ENCODE measurements at places on chromosomes 12 and 14.

DNA sequence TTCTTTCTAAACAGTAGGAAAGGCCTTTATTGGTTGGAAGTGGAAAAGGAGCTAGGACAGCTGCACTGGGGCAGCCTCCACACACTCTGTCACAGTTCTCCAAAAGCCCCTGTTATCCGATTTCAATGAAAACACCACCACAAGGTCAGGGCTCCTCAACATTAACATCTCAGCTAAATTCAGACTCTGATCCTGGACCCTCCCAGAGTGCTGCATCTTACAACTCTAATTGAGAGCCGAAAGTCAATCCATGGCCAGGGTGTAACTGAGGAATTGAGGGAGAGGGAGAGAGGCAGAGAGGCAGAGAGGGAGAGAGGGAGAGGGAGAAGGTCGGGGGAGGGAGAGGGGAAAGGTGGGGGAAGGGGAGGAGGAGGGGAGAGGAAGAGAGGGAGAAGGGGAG is 32.1 kb downstream of the DICER1 start:
- DNase-seq: no peak

GRCh38 chr12:10614056-10614370 is 604 bp upstream of the MAGOHB start:
- no peak for DNase-seq

GRCh38 chr14:100239840-100240667 is 1.1 kb downstream of the YY1 start:
- peak; percentile 72 for DNase-seq

GRCh38 chr12:81085832-81086231 is 8.0 kb downstream of the ACSS3 start:
- no peak for DNase-seq

- DNase-seq: no peak
These were observed 7.4 kb upstream of the TESPA1 start for GRCh38 chr12:54991991-54992375.

- no peak for DNase-seq
These were observed 25.8 kb downstream of the RAB35 start for GRCh38 chr12:120090626-120091295.

DNA sequence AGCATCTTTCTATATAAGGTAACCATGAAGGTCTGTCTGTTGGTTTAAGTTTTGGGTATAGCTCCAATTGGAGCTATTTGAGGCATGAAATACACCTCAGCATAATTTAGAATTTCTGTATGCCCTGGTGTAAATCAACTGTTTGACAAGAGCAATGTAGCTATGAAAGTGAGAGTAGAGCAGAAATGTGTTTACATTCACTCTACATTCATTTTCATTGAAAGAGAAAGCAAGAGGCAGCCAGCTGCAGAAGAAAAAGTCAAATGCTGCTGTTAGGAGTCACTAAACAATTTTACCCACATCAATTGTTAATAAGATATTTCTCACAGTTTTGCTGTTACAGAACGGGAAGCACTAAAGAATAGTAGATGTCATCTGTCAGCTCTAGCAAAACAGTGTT is 252.5 kb downstream of the SLC6A15 start:
- no peak for DNase-seq

- peak; percentile 61 for DNase-seq
These were observed 846.7 kb downstream of the TMEM121 start for GRCh38 chr14:106372870-106373652.

- DNase-seq: no peak
These were observed 172.9 kb upstream of the AVPR1A start for GRCh38 chr12:63323942-63324341.

DNA sequence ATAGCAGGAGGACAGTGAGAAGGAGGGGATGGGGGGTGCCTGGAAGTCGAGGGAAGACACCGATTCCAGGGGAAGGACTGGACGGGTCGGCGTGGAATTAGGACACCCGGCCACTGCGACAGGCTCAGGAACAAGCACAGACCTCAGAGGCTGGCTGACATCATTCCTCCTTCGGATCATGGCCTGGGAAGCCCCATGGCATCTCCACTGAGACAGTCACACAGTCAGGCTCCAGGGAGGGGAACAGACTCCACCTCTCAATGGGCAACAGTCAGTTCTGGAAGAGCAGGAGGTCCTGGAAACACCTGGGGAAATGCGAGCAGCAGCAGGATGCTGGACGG is 67.9 kb upstream of the FBRSL1 start:
- DNase-seq: no peak

DNA sequence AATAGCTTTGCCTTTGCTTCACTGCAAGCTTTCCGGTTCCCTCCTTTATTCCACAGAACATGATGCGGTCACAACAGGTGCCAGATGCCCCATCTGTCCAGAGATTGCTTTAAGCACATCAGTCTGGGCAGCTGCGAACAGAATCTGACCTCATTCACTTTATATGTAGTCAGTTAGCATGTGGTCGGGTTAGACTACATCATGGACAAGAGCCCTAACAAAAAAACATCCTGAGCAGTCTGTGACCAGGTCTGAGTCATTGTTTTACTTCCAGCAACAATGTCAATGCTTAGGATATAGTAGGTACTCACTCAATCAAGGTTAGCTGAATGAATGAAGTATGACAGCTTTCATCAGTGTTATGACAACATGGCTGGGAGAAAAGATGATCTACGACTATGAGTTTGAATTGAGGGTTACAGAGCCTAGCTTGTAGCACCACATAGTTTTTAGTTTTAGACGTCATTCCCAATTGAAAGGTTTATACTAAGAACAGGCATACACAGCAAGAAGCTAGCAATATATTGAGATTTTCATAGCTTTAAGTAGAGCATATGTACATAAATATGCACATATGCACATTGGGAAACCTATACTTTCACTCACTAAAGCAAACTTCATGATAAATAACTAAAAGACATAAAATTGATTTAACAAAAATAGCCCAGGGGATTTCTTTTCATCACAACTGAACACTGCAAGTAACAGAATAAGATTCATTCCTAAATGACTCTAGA is 64.2 kb upstream of the TMCC3 start:
- no peak for DNase-seq

GRCh38 chr12:109962398-109962797 is 33.8 kb downstream of the GIT2 start:
- DNase-seq: no peak

DNA sequence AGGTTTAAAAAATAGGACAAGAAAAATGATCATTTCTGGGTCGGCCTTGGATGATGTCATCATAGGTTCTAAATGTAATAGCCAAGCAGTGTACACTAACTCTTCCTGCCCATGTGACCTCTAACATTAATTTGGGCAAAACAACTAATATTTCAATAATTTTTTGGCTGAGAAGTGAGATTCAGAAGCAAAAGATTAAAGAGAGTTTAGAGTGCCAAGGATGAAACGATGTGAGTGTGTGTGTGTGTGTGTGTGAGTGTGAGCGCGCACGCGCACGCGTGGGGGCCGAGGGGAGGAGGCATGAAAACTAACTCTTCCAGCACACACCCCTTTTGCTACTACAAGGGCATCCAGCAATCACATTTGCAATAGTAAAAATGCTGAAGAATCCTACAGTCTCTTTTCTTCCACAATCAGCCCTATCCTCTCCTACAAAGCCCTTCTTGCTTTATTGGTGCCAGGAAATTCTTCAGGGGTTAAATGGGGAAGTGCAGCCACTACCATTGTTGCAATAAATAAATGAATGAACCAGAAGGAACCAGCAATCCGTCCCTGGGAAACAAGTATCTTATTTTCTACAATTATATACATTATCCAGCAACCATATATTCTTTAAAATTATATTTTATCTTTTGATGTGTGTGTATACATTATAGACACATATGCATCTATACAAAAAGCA is 52.9 kb downstream of the PEBP1 start:
- no peak for DNase-seq

- no peak for DNase-seq
These were observed 184.8 kb upstream of the NTF3 start for GRCh38 chr12:5247144-5247543.

- DNase-seq: no peak
These were observed 101.9 kb downstream of the RFLNA start for GRCh38 chr12:124396544-124397398.

GRCh38 chr12:29008786-29009185 is 140.3 kb upstream of the FAR2 start:
- DNase-seq: no peak

GRCh38 chr12:307406-307805 is 44.8 kb upstream of the SLC6A13 start:
- no peak for DNase-seq

- DNase-seq: no peak
These were observed 856 bp downstream of the ZBTB42 start for GRCh38 chr14:104801520-104802393.

- DNase-seq: no peak
These were observed 16.7 kb upstream of the NEDD1 start for GRCh38 chr12:96890331-96890730.

DNA sequence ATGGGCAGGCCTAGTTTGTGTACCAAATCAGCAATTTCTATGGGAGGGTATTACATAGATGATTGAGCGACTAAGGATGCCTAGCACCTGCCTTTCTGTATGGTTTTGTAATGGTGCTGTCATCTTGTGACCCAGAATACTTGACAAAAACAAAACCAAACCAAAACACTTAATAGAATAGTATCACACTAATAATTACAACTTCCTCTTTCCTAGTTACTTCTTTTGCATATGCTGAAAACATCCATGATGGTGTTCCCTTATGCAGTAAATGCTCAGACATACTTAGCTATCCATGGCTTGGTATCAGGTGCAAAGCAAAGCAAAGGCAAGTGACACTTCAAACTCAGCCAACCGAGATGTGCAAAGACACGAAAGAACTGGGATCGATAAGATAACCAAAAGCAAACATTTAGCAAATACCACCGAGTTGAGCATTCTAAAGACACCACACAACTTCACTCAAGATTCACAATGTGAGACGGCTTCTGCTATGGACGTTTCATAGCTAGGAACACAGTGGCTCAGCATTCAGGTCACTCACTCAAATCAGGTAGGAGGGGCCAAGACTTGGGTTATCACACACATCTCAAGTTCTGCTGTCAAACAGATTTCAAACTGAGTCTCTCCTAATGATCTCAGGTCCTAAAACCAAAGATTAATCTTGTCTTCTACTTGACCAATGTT is 24.3 kb downstream of the PPP1CC start:
- DNase-seq: no peak

GRCh38 chr12:10101042-10101579 is 2.3 kb upstream of the CLEC1A start:
- no peak for DNase-seq

- DNase-seq: no peak
These were observed 18.0 kb downstream of the ACIN1 start for GRCh38 chr14:23076785-23077408.

GRCh38 chr14:75702122-75702521 is 41.1 kb downstream of the TTLL5 start:
- DNase-seq: no peak

GRCh38 chr12:132342251-132343227 is 13.2 kb upstream of the GALNT9 start:
- DNase-seq: no peak

DNA sequence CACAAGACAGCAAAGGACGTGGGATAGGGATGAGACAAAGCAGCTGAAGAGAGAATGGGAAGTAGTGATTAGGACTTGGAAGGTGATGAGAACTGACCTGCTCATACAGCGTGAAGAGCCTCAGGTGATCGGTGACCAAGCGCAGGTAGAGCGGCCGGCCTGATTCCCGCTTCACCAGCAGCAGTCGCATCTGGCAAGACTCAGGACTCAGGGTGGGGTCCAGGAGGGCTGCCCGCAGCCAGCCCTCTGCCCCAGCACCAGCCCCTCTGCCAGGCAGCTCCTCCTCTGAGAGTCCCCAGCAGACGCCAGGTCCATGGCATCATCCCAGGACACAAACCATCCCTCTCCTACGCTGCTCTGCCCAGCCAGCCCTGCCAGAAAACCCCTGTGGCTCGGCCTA is 30.8 kb downstream of the TEP1 start:
- no peak for DNase-seq

- DNase-seq: no peak
These were observed 2.4 kb upstream of the HOXC12 start for GRCh38 chr12:53952335-53952694.

- DNase-seq: no peak
These were observed 75.8 kb upstream of the GALNT9 start for GRCh38 chr12:132404951-132405741.

GRCh38 chr12:114671443-114672411 is 12.2 kb downstream of the TBX3 start:
- DNase-seq: no peak

- DNase-seq: no peak
These were observed 115.7 kb downstream of the LLPH start for GRCh38 chr12:66014818-66015217.

GRCh38 chr14:31993521-31993951 is 83.6 kb upstream of the ARHGAP5 start:
- DNase-seq: no peak

DNA sequence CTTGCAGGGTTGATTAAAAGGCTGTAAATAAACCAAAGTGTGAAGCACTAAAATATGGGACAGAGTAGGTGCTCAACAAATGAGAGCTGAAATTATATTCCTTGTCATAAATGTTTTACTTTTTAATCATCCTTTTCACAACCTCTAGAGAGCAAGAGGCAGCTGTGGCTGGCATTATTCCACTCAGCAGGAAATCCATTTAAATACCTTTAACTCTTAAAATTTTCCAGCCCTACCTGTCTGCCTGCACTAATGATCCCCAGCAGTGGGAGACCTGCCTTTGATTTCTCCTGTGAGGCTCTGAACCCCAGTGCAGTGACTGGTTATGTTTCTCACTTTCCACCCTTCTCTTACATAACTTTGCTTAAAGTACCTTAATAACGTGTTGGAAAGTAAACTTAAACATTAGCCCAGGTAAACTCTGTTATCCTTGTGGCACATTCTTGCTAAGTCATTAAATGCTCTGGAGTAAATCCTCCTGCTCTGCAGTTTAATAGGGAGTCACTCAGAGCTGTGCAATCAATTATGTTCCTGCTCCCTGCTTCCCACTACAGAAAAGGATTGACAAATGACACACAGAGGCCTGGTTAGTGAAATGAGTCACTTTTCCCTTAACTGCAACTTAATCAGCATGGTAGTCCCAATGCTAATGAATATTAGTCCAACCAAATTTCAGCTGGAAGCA is 755.7 kb upstream of the USP15 start:
- DNase-seq: no peak

DNA sequence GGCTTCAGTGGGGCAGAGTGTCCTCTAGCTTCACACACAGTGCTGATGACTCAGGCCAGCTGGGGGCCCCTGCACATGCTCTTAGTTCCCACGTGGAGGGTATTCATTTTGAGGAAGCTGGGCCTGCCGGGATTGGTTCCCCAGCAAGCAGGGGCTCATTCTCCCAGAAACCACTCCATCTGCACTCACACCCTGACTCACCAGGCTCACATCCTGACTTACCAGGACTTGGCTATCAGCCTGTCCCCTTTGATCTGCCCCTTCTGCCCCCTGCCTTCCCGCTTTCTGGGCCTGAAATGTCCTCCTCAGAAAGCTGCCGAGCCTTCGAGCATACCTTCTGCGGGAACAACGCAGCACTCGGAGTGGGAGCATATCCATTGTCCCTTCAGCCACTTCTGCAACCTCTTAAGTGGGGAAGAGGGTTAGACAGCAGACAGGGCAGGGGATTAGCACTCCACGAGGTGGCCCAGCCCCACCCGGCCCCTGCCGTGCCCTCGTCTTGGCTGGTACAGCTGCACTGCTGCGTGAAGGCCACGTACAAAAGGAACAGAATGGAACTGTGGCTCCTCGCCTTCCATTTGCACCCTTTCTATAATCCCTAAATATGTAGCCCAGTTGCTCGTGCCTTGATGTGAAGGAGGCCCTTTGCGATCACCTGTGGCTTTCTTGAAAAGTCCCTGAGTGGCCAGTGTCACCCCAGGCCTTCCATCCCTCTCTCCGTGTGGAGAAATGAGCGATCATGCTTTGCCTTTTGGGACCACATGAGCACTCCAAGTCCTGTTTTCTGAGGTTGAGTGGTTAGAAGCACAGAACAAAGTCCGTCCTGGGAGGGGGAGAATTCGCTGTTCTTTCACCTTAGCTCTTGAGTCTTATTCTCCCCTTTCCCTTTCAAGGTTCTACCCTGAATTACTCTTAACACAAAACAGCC is 26.1 kb downstream of the TPCN1 start:
- no peak for DNase-seq

Data from GM12892 (cell line).